ENCODE measurements at places on chromosomes 12 and 14.

DNA sequence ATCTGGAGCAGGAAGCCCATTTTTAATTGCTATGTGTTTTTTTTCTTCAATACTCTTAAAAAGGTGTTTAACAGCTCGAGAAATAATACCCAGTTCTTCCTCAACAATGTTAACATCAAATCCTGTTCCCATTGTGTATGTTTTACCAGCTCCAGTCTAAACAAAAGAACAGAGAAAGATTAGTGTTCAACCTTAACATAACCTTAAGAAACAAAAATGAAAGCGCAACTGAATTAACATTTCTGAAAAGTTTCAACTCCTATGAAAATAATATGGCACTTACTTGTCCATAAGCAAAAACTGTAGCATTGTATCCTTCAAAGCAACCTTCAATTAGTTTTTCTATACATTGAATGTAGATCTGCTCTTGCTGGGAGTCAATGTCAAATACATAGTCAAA is 73.2 kb downstream of the KIF21A start:
- DNase-seq, result no peak

DNA sequence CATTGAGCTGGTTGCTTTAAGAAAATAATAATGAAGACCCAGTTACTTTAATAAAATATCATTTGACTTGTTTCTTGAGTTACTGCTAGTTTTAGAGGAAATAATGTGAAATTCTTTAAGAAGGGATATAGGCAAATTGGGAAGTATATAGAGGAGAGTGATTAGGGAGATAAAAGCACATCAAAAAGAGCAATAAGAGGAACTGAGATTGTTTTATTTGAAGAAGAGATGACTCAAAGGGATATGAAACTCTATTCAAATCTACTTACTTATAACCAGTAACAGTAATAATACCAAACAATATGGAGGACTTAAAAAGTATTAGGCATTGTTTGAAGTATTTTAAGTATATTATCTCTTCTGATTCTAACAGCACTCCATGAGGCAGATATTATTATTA is 37.1 kb downstream of the LRRK2 start:
- DNase-seq, result no peak

DNA sequence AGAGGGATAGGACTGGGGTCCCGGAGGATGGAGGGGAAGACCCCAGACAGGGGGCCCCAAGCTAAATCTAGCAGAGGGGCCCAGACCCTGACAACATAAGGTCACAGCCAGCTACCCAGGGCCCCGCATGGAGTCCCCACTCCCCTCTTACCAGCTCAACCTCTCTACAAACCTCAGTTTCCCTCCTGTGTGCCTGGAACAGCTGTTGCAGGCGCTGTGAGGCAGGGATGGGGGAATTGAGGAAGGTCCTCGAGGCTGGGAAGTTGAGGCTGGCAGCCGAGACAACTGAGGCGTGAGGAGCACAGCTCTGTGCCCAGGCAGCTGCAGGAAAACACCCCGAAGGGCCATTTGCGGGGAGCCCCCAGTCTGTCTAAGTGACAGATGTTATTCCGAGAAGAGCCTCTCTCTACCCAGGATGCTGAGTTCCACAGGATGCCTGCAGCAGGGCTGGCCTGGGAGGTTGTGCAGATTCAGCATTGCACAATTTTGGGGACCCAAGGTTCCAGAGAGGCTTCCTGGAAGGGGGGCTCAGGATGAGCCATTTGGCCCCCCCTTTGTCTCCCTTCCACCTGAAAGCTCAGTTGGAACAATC is 42.7 kb upstream of the NCOR2 start:
- DNase-seq, result no peak

DNA sequence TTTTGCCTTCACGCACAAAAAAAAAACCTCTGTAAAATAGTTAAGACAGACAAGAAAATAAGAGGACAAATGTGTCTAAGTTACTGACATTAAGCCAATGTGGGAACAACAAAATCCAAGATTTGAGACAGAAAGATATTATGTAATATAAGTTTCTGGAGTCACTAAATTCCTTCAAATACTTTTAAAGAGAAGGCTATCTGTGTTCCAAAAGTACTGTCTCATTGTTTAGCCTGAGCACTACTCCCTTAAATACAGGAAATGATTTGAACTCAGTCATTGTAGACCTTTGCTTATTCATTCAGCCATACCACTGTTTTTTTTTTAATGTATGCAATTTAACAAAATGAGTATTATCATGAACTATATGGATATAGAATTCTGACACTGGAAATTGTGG is 82.7 kb upstream of the KITLG start:
- DNase-seq, result no peak

DNA sequence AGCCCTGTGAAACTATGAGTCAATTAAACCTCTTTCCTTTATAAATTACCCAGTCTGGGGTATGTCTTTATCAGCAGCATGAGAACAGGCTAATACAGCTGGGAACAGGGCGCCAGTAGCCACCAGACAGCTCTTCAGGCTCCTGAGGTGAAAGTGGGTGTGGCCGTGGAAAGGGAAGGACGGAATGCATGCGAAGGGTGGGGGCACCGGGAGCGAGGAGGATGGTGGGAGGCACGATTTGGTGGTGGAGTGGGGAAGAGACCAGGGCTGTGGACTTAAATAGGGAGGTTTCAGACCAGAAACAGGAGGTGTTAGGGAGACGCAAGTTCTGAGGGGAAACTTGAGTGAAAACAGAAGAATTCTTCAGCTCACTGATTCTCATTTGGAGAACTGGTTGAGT is 44.1 kb upstream of the CHST11 start:
- DNase-seq, result no peak

GRCh38 chr14:32762886-32763285 is 175.8 kb upstream of the NPAS3 start:
- no peak for DNase-seq

DNA sequence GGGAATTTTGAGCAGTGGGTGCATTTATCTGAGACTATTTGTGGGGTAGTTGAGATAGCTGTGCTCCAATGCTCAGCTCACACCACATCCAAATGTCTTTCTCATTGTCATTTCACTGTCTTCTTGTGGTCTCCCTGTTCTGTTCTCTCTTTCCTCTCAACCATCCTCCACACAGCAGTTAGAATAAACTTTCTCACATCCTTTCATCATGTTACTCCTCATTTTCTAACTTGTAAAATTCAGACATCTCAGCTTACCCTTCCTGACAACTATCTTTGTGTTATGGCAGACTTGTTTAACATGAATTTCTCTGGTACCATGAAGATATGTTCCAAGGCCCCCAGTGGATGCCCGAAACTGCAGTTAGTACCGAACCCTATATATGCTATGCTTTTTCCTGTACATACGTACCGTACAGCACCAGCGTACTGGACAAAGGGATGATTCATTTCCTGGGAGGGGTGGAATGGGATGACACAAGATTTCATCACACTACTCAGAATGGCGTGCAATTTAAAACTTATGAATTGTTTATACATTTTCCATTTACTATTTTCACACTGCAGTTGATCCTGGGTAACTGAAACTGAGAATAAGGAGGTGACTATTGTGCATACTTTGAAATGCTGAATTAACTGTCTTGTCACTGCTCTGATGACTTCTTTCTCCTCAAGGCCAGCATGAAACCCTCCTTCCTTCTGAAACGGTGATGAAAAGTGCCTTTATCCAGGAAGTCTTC is 177.1 kb upstream of the SLC38A2 start:
- DNase-seq, result no peak

GRCh38 chr12:12717586-12718380 is 615 bp downstream of the CDKN1B start:
- peak; percentile 3 for DNase-seq

- DNase-seq, result peak; percentile 42
Measured at GRCh38 chr12:106918746-106919145, 37.0 kb upstream of the TMEM263 start.

- no peak for DNase-seq
Measured at GRCh38 chr12:106369624-106370346, 12.2 kb downstream of the POLR3B start.

DNA sequence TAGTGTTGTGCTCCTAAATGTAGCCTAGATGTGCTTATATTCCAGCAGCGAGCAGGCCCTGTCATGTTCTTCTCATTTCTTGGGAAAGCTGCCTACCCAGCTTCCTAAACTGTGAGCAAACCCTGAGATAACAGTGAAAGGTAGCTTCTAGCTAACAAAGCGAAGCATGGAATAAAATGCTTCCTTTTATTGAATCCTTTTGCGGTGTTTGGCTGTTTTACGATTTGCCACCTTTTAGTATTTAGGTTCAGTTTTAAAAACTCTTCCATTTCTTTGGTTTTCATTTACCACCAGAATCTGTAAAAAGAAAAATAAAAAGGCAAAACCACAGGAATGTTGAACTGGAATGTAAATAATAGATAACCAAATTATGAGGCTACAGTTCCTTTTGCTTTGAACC is 5.0 kb upstream of the PKP2 start:
- DNase-seq, result no peak

GRCh38 chr14:90714811-90715210 is 101.4 kb downstream of the TTC7B start:
- no peak for DNase-seq

DNA sequence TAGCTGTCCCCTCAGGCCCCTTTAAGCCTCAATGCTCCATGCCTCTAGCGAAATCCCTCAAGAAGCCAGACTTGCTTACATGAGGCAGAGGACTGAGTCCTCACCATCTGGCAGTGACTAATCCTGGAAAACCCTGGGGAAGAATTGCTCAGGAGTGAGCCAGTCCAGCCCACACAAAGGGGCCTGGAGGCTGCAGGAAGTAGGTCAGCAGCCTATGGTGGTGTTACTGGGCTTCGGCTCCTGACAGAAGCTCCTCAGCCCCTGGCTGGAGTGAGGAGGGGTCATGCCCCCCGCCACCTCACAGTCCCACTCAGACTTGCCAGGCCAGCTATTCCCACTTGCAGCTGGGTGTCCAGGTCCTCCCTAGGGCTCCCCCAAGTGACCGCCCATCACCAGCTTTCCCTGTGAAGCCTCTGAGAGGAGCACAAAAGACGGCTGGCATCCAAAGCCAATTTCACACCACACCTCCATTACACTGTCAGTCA is 250.5 kb downstream of the DPF3 start:
- no peak for DNase-seq

GRCh38 chr12:1507308-1507707 is 87.1 kb downstream of the FBXL14 start:
- DNase-seq, result no peak

DNA sequence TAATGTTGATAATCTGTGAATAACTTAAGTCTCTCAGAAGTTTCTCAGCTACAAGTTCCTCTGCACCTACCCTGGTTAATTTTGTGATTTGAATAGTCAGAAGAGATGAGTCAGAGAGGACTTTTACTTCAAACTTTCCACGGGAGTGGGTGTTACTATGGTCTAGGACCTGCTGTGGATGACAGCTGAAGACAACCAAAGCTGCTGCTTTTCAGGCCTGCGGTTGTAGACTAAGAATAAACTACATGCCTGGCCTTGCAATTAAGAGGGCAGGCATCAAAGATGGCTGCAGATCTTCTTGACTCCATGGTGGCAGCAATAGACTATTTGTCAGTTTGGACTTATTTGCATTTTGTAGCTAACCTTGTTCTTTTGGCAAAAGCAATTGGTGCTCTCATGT is 227.1 kb upstream of the KRR1 start:
- DNase-seq, result no peak

GRCh38 chr14:28373721-28374120 is 392.9 kb upstream of the FOXG1 start:
- DNase-seq, result no peak

- DNase-seq, result no peak
Measured at GRCh38 chr12:2068653-2069052, 15.9 kb downstream of the CACNA1C start.

- DNase-seq, result no peak
Measured at GRCh38 chr14:74147571-74147970, 62.8 kb downstream of the LIN52 start.

DNA sequence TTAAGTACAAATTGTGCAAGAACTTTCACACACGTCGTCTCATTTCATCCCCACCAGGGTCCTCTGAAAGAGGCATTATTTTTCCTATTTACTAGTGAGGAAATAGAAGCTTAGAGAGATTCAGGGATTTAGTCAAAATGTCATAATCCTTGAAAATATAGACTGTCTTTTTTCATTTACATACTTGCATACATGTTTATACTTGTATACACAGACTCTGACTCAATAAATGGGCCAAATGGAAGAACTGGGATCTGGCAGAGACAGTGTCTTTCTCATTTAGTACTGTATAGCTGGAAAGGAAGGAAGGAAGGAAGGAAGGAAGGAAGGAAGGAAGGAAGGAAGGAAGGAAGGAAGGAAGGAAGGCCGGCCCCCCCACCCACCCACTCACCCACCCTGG is 357.7 kb upstream of the SOX5 start:
- no peak for DNase-seq

DNA sequence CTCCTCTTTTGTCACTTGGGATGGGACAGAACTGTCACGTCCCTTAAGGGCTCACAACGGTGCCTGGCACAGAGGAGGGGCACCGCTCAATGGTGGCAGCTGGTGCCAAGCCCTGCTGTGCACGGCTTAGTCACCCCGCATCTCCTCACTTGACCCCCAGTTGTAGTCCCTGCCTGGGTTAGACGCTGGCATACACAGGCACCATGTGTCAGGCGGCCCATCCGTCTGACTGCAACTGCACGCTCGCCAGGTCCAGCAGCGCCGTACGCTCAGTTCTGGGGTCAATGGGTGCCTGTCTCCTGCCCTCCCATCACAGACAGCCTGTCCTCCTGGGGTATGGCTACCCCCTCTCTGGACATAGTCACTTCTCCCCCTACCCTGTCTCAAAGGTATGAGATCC is 1.6 kb upstream of the PACS2 start:
- no peak for DNase-seq

DNA sequence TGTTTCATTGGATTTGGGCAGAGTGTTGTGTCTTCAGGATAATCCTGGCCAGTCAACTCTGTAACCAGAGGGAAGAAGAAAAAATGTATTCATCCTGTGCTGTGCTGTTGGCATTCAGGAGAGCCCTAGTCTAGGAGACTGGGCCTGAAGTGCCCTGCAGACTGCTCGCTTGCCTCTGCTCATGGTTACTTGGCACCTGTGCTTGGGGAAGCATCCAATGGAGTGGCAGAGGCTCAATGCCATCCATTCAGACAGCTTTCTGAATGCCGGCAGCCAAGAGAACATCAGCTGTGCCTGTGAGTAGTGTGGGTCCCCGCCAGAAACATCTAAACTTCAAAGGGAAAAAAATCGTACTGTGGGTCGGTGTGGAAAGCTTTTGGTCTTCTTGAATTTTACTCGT is 124.2 kb downstream of the SRGAP1 start:
- no peak for DNase-seq

DNA sequence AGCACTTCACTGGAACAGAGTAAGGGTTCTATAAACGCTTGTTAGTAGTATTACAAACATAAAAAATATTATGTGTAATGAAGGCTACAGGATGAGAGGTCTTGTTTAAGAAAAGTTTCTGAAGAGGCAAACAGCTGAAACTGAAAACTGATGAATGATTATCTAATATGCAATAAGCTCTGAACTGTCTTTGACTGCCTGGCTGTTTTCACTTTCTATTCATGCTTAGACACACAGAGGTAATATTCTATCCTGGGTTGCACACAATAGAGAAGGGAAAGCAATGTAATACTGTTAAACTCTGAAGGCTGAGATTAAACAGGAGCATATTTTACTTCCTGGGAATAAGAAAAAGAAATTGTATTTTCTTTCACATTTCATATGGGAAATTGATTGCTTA is 251.3 kb downstream of the ALX1 start:
- DNase-seq, result no peak

GRCh38 chr14:64764641-64765520 is 60.7 kb downstream of the PLEKHG3 start:
- peak; percentile 89 for DNase-seq
